ENCODE measurements at places on chromosomes 3 and 15. TPM values are rescaled to one million over a fixed set of nuclear protein-coding genes. Genes with fewer than 3 reads are reported as not detected.

Gene GPR160
- total RNA-seq, result 4.3 TPM

Gene ISLR
- total RNA-seq, result not detected

Gene CHRD
- 0.03 TPM for total RNA-seq

Gene THRB
- not detected for total RNA-seq

Gene ZIC1
- total RNA-seq, result 24.3 TPM

Gene PP2D1
- total RNA-seq, result not detected

Gene IMPG2
- total RNA-seq, result under 0.01 TPM

Gene TM4SF1
- 408 TPM for total RNA-seq

Gene CCR2
- not detected for total RNA-seq

Gene SLC28A1
- total RNA-seq, result not detected

Gene LTF
- total RNA-seq, result not detected

Gene TEX55
- total RNA-seq, result not detected

Gene USF3
- total RNA-seq, result 4.6 TPM

Measured in MG63 (cell line).